ENCODE measurements at places on chromosomes 1 and 21.

DNA sequence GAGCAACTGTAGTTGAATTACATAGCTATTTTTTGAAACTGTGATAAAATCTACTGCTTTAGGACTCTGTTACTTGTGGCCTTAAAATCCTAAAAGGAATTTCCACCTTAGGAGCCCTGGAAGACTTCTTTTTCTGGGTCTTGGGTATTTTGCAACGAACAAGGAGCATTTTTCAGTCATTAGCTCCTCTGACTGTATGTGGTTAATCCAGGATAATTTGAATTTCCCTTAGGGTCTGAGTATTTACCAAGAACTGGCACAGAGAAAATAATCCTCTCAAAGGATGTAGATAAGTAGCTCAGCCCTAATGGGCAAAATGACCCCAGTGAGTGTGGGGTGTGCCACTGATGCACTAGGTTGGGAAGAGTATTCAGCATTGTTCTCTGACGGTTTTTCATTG lies 170.4 kb downstream of the VAV3 start:
- DNase-seq = no peak

- no peak for DNase-seq
Observed at GRCh38 chr1:5391725-5392124, 600.5 kb downstream of the NPHP4 start.

- no peak for DNase-seq
Observed at GRCh38 chr1:86788300-86789206, 84.2 kb downstream of the SH3GLB1 start.

GRCh38 chr1:153242160-153242559 lies 17.3 kb upstream of the LORICRIN start:
- DNase-seq = no peak

DNA sequence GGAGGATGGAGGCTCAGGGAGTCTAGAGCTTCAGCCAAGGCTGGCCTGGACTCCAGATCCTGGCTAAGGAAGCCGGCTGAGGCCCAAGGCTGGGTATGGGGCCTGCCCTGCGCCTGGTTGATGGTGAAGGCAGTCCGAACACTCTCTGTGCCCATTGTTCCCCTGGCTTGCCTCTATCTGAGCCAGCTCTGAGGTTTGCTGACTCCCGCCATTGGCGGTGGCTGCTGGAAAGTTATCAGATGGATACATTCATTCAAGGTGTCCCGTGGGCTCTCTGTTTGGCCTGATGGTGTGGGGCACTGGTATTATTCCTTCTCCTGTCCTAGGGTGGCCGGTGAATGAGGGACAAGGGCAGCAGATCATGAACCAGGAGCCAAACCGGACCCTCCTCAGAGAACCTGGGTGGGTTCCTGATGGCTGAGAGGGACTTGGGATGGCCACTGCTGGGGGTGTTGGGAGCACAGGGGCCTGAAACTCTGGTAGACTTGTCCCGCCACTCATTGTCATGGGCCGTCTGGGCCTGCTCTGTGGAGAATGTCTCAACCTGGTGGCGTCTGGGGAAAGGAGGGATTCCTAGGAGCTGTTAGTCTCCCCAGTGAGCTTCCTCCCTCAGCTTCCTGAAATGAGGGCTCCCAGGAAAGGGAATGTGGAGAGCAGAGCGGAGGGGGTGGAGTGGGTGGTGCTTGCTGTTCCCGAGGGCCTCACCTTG lies 22.2 kb downstream of the SLC26A9 start:
- DNase-seq = no peak

GRCh38 chr1:111127923-111128643 lies 11.8 kb downstream of the DRAM2 start:
- DNase-seq = no peak

DNA sequence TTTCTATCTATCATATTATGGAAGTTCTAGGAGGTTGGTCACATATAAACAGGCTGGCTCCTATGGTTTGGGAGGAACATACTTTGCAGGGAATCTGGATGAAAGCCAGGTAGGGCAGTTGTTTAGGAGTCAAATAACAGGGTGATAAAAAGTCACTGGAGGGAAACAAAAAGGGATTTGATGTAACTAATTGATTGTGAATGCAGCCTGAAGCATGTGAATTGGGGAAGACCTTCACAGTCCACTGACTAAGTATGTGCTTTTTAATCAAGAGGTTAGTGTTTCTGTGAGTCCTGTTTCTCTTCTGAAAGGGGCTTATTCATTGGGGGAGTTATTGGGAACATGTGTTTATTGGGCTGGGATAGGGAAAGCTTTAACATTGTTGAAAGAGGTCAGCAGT lies 41.3 kb downstream of the HMCN1 start:
- DNase-seq = no peak

- DNase-seq = no peak
Observed at GRCh38 chr1:2271211-2271721, 43.1 kb downstream of the SKI start.

DNA sequence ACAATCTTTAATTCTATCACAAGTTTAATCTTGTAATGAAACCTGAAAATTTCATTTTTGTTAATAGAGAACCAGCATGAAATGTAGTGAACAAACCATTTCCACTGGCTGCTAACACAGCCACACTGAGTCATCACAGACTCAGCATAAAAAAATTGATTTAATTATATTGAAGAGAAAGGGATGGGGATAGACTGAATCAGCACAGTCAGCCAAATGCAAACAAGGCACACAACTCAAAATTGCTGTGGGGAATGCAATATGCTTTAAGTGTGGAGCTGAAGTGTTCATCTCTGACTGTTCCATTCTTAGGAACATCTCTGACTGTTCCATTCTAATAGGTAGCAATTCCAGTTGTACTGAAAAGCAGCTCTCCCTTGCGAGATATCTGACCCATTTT lies 299.8 kb downstream of the MRPL39 start:
- no peak for DNase-seq
